Brain (organoid and tissue), 16 donors: ENCODE measurements at places on chromosomes 12 and 14.
A peak's percentile ranks its signal among the peaks of the same experiment; 100 is the strongest.

DNA sequence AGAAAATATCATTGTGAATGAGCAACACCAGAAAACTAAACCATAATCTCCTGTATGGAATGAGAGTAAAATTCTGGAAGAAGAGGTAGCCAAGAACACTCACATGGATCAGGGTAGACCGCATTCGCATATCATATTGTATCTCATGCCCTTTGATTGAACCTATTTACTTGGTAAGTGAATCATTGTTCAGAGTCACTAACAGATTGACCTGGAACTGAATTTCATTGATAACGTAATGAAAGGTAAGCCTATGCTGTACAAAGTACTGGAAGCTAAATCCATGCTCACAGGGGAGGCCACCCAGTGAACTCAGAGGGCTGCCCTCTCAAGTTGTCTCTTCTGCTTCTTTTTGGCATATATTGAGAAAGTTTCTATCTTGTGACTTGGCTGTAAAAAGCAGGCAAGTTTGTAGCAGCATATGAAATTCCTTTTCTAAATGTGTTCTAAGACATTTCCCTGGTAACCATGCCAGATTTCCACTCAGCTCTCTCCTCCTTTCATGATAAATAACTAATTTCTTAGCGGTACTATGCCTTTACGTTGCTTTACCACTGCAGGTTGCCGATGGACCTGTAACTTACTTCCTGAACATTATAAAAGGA is 91.4 kb downstream of the PLCZ1 start:
- DNase-seq: no peak

DNA sequence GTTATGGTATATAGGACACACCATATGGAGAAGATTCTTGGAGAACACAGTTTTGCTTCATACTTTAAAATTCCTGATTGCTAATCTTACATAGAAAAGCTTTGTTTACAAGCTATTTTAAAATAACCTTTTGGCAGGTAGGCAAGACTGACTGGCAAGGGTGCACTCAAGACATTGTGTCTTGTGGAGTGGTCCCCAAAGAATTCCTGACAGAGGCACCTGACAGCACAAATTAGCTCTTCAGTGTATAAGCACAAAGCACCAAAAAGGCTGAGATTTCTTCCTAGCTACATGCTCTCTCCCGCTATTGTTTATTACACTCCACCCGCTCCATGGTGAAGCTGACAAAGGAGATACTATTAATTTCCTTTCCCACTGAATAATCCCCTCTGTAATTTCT is 139.4 kb downstream of the MON2 start:
- no peak for DNase-seq

- DNase-seq: no peak
Measured at GRCh38 chr14:22797017-22797917, 18.0 kb downstream of the SLC7A7 start.

DNA sequence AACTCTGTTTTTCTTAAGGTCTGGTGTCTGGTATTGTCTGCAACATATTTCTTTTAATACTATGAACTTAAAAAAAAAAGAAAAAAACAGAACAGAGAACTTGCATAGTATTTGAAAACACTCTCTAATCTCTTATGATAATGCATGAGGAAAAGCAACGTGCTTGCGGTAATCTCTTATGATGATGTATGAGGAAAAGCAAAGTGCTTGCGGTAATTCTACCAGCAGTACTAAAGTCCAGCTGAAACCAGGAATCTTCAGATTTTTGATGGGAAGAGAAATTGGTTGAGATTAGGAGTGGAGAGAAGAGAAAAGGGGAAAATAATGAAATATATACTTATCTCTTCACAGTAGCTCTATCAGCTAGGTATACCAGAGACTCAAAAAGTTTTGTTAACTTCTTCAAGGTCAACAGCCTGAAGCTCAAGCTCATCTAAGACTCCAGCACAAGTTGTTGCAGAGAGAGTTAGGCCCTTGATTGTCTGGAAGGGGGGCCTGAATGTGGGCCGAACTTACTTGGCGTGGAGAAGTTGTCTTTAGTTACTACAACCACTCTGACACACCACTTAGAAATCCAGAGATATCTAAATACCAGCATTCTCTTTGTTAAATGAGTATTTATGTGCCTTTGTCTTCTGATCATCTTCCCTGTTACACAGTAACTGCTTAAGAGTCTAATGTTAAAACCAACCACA is 240.4 kb downstream of the PRKD1 start:
- no peak for DNase-seq

- no peak for DNase-seq
Measured at GRCh38 chr12:1681493-1681807, 9.4 kb upstream of the ADIPOR2 start.

DNA sequence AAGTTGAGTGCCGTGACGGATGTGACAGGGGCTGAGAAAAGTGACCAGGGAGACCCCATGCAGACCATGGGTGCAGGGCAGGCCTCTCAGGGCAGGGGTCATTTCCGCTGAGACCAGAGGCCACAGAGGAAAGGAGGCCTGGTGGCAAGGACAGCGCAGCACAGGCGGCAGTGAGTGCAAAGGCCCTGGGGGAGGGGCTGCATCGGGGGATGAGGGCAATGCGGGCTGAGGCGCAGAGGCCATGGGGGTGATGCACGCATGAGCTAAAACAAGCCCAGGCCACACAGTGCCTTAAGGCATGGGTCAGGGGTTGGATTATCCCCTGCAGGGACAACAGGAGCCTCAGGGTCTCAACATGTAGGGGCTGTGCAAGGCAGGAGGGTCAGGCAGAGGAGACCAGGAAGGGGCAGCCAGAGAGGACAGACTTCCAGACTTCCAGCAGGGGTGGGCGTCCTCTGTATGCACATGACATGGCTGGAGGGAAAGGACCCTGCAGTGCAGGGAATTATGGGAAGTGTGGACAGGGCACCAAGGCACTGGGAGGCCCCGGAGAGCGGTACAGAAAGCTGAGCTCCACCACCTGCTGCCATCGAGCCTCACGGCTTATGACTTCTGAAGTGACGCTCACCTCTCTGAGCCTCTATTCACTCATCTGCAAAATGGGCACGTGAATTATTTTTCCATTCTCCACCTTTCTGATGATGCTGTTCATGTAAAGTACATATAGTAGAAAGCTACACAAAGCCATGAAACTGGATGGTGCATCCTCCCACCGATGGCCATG is 27.3 kb downstream of the RILPL1 start:
- DNase-seq: no peak

- DNase-seq: peak; percentile 77
Measured at GRCh38 chr12:124861492-124861891, 2.2 kb downstream of the SCARB1 start.

GRCh38 chr12:12022306-12022936 is 48.3 kb upstream of the BCL2L14 start:
- DNase-seq: no peak

DNA sequence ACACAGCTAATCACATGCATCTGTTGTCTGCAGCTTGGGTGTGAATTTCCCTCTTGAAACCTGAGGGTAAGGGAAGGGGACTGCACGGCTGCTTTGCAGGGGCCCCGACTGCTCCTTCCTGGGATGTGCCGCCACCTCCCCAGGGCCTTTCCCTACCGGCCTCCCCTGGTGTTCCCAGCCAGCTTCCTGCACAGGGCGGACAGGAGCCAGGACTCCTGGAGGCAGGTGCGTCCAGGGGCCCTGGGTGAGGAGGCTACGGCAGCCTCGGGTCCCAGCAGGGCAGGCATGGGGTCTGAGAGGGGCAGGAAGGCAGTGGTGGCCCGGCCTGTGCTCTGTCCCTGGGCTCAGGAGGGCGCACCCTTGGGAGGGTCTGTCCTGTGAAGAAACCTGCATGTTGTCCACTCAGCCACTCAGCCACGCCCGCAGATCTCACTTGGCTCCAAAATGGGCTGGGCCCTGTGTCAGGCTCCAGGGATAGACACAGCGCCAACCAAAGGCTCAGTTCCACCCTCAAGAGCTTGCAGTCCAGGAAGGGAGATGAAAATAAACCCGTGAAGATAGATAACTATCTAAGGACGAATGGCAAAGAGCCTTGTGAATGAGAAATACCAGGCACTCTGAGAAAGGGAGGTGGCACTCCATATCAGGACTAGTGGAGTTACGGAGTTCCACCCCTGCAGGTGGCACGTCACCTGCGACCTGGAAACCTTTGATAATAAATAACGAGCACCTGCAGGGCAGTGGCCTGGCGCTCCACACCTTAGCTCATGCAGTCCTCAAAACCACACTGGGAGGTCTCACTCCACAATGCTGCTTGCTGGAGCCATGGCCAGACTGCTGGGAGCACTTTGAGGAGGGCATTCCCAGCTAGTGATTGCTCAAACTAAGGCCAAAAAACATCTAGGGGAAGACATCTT is 427.4 kb downstream of the AACS start:
- no peak for DNase-seq

DNA sequence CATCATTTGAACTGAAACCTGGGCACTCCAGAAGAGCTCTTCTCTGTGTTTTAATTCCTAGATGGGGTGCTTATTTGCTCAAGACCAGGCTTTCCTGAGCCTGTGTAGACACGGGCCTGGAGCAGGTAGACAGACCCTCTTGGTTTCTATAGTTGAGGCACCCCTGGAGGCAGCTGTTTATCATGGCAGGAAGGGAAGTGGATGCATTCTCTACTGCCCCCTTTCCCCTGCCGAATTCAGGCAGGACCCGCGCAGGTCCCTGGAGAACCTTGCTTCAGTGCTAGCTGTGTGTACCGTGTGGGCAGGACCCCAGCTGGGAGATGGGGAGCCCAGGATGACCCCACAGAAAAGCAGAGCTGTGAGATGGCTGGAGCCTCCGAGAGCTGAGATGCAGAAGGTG is 6.0 kb downstream of the CACNA1C start:
- DNase-seq: no peak

DNA sequence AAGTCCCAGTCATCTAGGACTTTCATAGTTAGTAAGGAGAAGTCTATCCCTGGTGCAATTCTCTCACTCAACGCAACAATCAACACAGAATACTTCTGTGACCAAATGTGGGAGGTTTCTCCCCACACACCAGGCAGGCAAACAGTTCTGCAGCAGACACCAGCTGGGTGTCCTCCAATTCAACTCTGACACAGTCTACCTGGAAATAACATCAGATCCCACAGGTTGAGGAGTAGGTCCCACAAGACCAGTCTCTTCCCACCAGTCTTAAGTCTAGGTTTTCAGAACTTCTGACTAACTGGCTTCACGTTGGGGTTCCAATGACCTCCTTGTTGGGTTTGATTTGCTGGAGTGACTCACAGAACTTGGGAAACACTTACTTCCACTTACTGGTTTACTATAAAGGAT is 14.8 kb downstream of the ACOT6 start:
- DNase-seq: no peak

- no peak for DNase-seq
Measured at GRCh38 chr14:31781578-31781977, 220.4 kb downstream of the NUBPL start.

DNA sequence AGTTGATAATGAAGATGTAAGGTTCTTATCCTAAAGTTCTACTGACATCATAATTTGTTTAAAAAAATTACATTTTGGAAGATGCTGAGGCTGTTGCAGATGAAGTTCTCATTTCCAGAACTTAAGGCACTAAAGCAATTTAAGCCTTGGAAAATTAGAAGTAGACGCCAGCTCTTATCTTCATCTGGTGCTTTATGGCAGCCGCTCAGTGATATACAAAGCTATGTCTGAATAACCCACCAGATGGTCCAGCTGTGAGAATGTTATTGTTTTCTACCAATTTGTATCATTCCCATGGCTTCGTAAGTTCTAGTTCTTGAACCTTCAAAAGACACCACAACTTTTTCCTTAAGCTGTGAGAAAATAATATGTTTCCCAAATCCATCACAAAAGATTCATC is 212.1 kb upstream of the ARID2 start:
- no peak for DNase-seq

GRCh38 chr12:100399095-100399494 is 42.2 kb downstream of the SLC17A8 start:
- no peak for DNase-seq

- DNase-seq: no peak
Measured at GRCh38 chr12:65891219-65891618, 66.9 kb downstream of the HMGA2 start.

DNA sequence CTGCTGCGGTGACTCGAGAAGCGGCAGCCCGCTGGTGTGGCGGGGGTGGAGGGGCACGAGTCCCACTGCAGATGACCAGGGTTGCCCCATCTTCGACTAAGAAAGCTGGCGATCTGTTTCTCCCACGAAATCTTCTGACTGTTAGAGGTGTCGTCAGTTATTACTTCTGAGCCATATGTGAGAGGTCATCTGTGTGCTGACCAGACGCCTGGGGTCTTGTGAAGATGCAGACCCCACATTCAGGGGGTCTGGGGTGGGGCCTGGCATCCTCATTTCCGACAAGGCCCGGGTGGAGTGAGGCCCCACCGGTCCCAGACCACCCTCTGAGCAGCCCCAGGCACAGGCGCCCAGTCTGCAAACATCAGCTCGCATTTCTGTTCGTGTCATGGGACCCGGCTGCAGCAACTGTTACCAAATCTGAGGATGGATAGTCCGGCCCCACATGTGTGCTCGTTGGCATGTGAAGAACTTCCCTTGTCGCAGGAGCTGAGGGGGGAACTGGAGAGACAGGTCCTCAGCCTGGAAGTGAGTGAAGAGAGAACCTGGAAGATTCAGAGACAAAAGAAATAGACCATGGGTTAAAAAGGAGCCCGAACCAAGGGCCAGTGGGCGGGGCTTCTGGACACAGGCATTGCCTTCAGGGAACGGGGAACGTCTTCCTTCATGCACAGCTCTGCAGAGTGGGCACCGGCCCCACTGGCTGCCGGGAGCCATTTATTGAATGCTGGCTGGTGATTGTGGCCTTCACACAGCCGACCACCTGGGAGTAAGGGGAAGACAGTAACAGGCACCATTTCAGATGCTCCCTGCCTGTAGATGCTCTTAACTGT is 135.2 kb downstream of the ADGRD1 start:
- DNase-seq: no peak

DNA sequence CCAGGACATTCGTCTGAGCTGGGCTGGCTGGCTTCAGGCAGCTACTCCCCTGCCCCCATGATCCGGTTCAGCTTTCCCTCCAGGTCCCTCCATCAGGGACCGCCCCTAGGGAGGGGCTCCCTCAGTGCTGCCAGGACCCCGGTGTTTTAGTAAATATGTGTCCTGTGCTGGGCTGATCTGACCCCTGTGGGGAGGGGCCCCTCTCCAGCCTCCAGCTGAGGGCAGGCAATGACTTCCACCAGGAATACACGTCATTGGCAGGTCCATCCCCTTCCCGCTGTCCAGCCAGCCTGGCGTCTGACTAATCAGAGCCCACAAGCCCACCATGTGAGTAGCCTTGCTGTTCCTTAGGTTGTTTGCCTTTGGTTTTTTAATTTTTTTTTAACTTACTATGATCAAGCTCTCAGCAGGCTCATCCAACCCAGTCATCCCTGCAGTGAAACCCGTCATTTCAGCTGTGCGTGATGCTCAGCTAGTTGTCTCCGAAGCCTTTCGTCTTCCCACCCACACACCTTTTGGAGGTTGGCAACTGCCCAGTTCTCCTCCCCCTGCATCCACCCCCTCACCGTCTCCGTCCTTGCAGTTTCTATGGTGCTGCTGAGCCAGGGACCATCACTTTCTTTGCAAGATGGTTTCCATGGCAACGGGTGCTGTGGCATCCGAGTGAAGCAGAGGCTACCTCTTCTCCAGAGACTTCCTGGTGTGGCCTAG is 16.0 kb upstream of the SERPINA4 start:
- peak; percentile 92 for DNase-seq

- DNase-seq: peak; percentile 82
Measured at GRCh38 chr14:76917158-76917596, 91.0 kb downstream of the LRRC74A start.

GRCh38 chr12:91327131-91327530 is 144.5 kb upstream of the DCN start:
- no peak for DNase-seq

- DNase-seq: peak; percentile 76
Measured at GRCh38 chr14:54564071-54564867, 2.7 kb upstream of the SAMD4A start.
